Renal pelvis (tissue), 12 donors: ENCODE measurements at places on chromosomes 16 and 17. TPM values are rescaled to one million over a fixed set of nuclear protein-coding genes. Genes with fewer than 3 reads are reported as not detected.

Gene CCL4L2
- 0.84 TPM for polyA plus RNA-seq

Gene C17orf113
- 5.5 TPM for polyA plus RNA-seq

Gene TNS4
- not detected for polyA plus RNA-seq

Gene SULT1A2
- polyA plus RNA-seq: 2.7 TPM

Gene APOBR
- polyA plus RNA-seq: 0.91 TPM

Gene NAE1
- polyA plus RNA-seq: 68.2 TPM

Gene TBX21
- 0.09 TPM for polyA plus RNA-seq

Gene CCDC182
- not detected for polyA plus RNA-seq

Gene MMP28
- 1.7 TPM for polyA plus RNA-seq

Gene TSPAN10
- 2.6 TPM for polyA plus RNA-seq

Gene ZFP3
- 16.9 TPM for polyA plus RNA-seq

Gene STH
- polyA plus RNA-seq: not detected

Gene DHX58
- polyA plus RNA-seq: 11.2 TPM

Gene NT5C3B
- 111 TPM for polyA plus RNA-seq

Gene MILR1
- polyA plus RNA-seq: 2.9 TPM

Gene PIRT
- 0.04 TPM for polyA plus RNA-seq

Gene USH1G
- polyA plus RNA-seq: 1.1 TPM

Gene MSRB1
- 82.1 TPM for polyA plus RNA-seq

Gene SSTR5
- 0.16 TPM for polyA plus RNA-seq

Gene KRTAP4-9
- not detected for polyA plus RNA-seq

Gene SYNGR3
- polyA plus RNA-seq: 2.1 TPM

Gene RAD51D
- polyA plus RNA-seq: 11.9 TPM

Gene AURKB
- 31.9 TPM for polyA plus RNA-seq

Gene TSNAXIP1
- 6.9 TPM for polyA plus RNA-seq

Gene RAB26
- 3.0 TPM for polyA plus RNA-seq

Gene HS3ST3A1
- polyA plus RNA-seq: 4.0 TPM

Gene CCDC137
- 16.8 TPM for polyA plus RNA-seq

Gene KRTAP4-4
- polyA plus RNA-seq: not detected

Gene CX3CL1
- polyA plus RNA-seq: 30.3 TPM

Gene TMEM88
- 26.0 TPM for polyA plus RNA-seq

Gene CDH5
- 53.1 TPM for polyA plus RNA-seq

Gene RHBDL1
- 1.8 TPM for polyA plus RNA-seq
